Renal cortical epithelial cell (primary cell): ENCODE measurements at places on chromosomes 12 and 14.
A peak's percentile ranks its signal among the peaks of the same experiment; 100 is the strongest.

- DNase-seq, result no peak
These were observed 201.9 kb upstream of the PRICKLE1 start for GRCh38 chr12:42791399-42791798.

GRCh38 chr12:15220915-15221885, at the start of gene RERG:
Gene RERG, minus strand, starts transcription at chr12:15221417. Its CDS starts 3,928 bp downstream, at chr12:15217489.
- DNase-seq, result peak; percentile 44

DNA sequence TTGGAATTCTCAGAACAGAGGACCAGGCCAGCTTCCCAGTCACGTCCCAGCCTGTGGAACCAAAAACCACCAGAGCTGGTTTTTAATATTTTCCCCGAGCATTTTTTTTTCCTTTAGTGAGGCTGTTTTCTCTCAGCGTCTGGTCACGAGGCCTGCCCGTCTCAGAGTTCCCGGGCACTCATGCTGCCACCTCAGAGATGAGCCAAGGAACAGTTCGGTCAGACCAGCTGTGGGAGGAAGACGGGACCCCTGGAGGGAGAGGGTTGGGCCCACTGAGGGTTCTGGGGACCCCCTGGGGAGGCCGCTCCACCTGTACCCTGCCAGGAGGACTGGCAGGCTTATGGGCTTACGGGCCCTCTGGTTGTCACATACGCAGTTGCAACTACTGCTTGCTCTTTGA, 39.9 kb downstream of the JDP2 start:
- no peak for DNase-seq

DNA sequence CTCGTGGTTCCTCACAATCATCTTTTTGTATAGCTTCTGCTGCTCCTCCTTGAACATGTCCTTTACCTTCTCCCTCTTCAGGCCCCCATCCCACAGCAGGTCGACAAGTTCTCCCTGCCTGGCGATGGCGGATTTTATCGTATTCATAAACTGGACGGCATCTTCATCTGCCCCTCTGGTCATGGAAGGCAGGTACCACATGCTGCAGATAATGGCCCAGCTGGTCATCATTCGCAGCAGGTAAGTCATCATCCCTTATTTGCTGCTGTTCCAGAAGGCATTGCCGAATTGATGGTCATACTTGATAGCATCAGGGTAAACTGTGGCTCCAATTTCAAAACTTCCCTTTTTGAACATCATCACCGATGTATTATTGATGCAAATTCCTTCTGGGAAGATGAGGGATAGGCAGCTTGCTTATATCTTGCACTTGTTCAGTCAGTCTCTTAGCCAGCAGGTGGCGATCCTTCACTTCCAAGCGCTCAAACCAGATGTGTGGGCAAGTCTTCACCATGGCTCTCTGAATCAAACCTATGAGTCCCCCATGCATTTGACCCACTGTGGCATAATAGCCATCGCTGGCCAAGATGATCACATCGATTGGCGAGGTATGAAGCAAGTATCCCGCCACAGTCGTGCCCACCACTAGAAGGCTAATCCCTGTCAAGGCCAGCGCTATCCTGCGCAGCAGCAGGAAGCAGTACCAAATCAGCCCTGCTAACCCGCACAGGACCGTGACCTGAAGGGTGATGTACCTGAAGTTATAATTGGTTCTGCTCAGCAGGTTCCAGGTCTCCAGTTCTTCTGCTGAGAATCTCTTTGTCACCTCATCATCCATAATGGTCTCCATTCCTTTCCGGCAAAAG, 381.5 kb upstream of the STXBP6 start:
- DNase-seq, result no peak

DNA sequence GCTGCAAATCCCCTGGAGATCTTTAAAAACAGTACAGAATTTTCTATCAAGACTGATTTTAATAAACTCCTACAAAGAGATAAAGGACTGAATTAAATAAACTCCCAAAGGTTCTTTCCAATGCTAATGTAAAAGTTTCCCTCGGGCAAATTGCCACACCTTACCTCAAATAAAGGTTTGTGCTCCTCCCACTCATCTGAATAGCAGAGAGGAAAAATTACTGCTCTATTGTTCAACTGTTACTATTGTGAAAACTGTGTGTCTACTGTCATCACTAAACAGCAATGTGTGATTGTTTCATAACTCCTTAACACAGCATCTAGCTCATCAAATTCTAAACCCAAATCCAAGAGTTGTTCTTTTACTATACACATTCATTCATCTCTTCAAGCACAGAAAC, 3.2 kb downstream of the SPTLC2 start:
- DNase-seq, result peak; percentile 58

- peak; percentile 24 for DNase-seq
These were observed 190.7 kb upstream of the BMP4 start for GRCh38 chr14:54147282-54147681.

GRCh38 chr14:81465507-81466228, 65.5 kb upstream of the STON2 start:
- no peak for DNase-seq

GRCh38 chr14:34258318-34258717, 203.7 kb downstream of the SPTSSA start:
- DNase-seq, result peak; percentile 15

- DNase-seq, result no peak
These were observed 78.5 kb upstream of the RASSF3 start for GRCh38 chr12:64531665-64532334.

GRCh38 chr12:54014377-54015017, 5.7 kb downstream of the HOXC8 start:
- DNase-seq, result no peak

DNA sequence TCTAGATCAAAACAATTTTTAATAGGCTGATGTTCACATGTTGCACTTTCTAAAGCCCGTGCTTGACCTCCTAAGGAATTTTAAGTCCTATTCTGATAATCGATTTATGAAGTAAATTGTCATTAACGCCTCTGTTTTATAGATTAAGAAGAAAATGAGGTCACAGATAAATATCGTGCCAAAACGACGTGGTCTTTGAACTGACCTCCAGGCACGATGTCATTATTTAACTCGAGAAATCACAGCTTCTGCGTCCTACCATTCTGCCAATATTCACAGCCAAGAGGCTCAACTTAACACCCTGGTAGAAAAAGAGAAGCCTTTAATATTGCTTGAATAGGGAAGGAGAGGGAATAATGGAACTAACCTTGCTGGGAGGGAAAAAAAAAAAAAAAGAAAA, 888 bp upstream of the EEA1 start:
- DNase-seq, result peak; percentile 11

DNA sequence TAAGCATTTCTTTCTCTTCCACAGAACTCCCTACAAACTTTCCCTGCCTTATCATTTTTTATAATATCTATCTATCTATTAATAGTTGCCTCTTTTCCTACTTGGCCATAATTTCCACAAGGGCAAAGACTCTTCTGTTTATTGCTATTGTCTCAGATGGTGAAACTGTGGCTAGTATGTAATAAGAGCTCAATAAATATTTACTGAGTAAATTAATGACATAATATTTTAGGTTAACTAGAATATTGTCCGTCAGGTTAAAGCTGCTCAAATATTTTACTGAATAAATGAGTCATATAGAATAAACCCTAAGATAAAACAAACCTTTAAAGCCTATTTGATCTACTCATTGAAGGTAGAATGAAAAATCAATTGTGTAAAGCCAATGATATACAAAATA, 240.5 kb downstream of the PPFIA2 start:
- no peak for DNase-seq

DNA sequence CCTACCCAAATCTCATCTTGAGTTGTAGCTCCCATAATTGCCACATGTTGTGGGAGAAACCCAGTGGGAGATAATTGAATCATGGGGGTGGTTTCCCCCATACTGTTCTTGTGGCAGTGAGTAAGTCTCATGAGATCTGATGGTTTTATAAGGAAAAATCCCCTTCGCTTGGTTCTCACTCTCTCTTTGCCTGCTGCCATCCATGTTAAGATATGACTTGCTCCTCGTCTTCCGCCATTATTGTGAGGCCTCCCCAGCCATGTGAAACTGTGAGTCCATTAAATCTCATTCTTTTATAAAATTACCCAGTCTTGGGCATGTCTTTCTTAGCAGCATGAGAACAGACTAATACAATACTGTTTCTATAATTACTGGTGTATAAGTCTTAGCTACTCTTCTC, 6.5 kb upstream of the BCAT1 start:
- no peak for DNase-seq

- DNase-seq, result peak; percentile 63
These were observed 82.7 kb downstream of the C14orf132 start for GRCh38 chr14:96121660-96122395.

DNA sequence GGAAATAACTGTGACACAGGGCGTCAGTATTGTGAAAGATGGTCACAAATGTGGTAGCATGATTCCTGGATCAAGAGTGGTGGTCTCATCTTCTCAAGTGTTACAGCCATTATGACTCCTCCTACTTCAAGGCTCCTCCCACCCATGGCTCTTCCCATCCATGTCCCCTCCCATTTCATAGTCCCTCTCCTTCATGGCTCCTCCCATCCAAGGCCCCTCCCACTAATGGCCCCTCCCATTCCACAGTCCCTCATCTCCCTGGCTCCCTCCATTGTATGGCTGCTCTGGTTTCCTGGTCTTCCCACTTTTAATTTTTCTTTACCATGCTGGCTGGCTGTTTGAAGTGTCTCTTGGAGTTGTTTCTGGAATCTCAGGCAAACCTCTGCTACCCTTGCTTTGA, 1375.2 kb upstream of the TMEM132C start:
- DNase-seq, result no peak

DNA sequence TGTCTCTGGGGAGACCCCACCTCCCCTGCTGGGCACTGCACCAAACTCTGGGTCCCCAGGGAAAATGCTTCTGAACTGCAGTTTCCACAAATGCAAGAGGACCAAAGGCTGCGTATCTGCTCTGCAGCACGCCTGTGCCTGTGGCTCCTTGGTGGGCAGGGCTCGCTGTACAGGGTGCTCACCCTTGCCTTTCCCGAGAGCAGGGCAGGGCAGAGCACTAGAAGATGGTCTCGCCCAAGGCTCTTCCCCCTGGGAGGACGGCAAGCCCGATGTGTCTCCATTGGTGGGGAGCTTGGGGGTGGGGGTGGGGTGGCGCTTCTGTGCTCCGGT, 175.3 kb upstream of the RTL1 start:
- DNase-seq, result no peak

DNA sequence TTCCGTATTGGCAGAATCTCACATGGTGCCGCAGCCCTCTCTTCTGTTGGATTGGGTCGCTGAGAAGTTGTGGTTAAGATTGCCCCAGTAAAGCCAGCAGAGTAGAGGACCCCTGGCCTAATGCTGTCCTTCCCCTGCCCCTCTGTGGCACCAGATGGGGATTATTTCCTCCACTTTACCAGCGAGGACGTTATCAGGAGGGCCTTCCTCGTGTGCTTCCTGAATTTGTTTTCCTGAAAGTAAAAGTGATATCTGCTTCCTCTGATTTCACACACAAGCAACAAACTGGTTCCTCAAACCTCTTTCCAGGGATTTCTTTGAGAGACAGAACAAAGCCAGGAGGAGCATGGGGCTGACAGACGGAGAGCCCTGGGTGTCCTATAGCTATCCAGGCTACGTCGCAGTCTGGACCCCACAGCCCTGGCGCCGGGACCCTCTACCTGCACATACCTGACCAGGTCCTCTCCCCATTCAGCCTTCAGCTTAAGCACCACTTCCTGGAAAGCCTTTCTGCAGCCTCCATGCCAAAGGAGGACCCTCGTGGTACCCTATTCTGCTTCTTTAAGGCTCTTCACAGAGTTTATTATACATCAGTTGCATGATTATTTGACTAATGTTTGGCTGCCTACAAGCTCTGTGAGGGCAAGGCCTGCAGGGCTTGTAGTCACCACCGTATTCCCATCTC, 314.8 kb upstream of the FKBP4 start:
- no peak for DNase-seq

DNA sequence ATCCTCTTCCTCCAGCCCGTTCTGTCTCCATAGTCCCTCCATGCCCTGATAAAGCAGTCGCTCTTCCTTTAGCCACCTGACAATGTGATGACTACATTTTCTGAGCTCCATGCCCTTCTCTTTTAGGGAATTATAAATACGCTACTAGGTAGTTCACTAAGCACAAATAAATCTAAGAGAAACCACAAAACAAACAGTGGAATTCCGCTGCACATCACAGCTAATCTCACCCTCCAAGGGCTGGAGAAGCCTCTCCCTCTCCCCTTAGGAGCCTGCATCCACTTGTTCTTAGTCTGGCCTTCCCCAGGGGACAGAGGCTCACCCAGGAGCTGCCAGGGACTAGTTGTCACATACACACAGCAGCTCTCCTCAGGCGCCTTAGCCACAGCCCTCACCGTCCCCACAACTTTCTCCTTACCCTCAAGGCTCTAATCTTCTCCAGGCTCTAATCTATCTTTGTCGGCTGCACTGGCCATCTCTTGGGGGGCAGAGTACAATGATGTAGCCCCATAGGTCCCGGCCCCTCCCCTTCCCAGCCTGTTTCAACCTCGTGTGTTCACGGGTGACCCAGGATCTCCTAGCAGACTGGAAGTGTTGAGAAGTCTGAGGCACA, 55.9 kb upstream of the GPR68 start:
- DNase-seq, result no peak

- DNase-seq, result no peak
These were observed 55.5 kb downstream of the ANO2 start for GRCh38 chr12:5889381-5890047.

DNA sequence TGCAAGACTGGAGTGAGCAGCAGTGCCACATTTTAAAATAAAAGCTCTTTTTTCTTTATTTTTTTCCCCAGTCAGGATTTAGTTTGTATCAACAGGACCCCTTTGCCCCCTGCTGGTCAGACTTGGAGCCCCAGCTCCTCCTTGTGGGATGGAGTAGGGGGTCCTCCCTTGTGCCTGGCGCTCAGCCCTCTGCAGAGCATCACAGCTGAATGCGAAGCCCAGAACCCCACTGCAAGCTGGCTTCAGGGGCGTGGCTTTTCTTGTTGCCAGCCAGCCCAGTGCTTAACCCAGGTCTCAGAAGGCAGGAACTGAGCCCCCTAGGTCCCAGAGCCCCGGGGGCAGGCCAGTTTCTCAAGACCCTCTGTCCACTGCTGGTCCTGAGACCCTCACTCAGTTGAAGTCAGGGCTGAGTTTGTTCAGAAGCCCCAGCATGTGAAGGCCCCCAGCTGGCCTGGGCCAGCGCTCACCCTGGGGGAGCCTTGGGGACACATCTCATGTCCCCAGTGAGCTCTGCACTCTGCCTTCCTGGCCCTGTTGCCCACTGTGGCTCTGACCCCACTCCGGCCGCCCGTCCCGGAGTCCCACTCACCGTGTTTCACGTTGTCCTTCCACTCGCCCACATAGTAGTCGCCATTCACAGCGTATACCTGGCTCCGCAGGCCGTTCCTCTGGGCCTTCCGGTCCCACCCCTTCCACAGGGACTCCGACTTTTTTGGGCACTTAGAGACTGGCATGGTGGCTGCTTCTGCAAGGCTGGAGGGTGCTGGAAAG, 519 bp downstream of the MORN3 start:
- DNase-seq, result no peak

DNA sequence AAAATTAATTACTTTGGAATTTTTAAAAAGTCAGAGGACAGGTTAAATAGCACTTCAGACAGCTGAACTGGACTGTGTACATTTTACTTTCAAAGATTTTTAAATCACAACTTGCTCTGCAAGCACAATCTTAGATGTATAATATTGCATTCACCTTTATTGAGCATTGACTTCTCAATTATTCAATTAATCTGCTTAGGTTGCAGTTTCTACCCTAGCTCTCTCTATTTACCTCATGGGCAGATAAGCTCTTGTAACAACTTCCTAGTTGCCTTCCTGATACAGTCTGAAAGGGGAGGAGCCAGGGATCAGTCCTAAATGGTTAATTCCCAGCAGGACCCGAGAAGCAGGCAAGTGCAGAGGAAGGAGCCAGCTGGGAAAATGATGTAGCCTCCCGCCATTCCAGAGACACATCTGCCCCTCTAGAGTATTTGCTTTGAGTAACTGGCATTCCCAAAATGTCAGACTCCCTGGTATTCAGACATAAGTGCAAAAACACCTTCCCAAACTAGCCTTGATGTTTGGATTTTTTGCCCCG, 302.8 kb downstream of the GALC start:
- no peak for DNase-seq
